Articular chondrocyte of knee joint (primary cell): ENCODE measurements at places on chromosomes 3 and 15. TPM values are rescaled to one million over a fixed set of nuclear protein-coding genes. Genes with fewer than 3 reads are reported as not detected.

CHCHD6 gene
- total RNA-seq, result 9.3 and 12.0 TPM in 2 replicates

OR5H14 gene
- not detected in 2 replicates for total RNA-seq

NRG4 gene
- total RNA-seq, result 0.26 TPM in 1 of 2 replicates, not detected in the other

BSN gene
- total RNA-seq, result 0.22 and 0.26 TPM in 2 replicates

ZPLD1 gene
- 0.22 and 0.26 TPM in 2 replicates for total RNA-seq

DGKG gene
- total RNA-seq, result 7.0 and 7.3 TPM in 2 replicates

LIPC gene
- total RNA-seq, result 1.8 and 4.1 TPM in 2 replicates

COL7A1 gene
- 3.5 and 3.9 TPM in 2 replicates for total RNA-seq

PLA2G4E gene
- total RNA-seq, result not detected in 2 replicates

SPINT1 gene
- 0.26 and 0.97 TPM in 2 replicates for total RNA-seq

GOLIM4 gene
- total RNA-seq, result 59.2 and 67.3 TPM in 2 replicates

SHISA5 gene
- total RNA-seq, result 103 and 127 TPM in 2 replicates

RHOV gene
- not detected in 2 replicates for total RNA-seq

PLA2G4F gene
- not detected in 2 replicates for total RNA-seq

MYO5C gene
- total RNA-seq, result 0.52 and 1.2 TPM in 2 replicates

CCDC80 gene
- 863 and 1,114 TPM in 2 replicates for total RNA-seq

CFAP20DC gene
- total RNA-seq, result 4.2 and 6.2 TPM in 2 replicates

NECTIN3 gene
- total RNA-seq, result 51.1 and 56.6 TPM in 2 replicates

LOXL1 gene
- 157 and 171 TPM in 2 replicates for total RNA-seq

LRRC3B gene
- not detected in 2 replicates for total RNA-seq

TMEM40 gene
- total RNA-seq, result not detected in 2 replicates

STAC gene
- 0.13 and 0.65 TPM in 2 replicates for total RNA-seq

OR5K2 gene
- total RNA-seq, result not detected in 2 replicates

PDZRN3 gene
- 35.0 and 50.9 TPM in 2 replicates for total RNA-seq

PLA2G4B gene
- total RNA-seq, result 0.32 and 1.6 TPM in 2 replicates

DZIP1L gene
- total RNA-seq, result 32.0 and 32.9 TPM in 2 replicates

CHRM5 gene
- not detected in 2 replicates for total RNA-seq

TERC gene
- 119 and 220 TPM in 2 replicates for total RNA-seq

RPL29 gene
- total RNA-seq, result 966 and 1,076 TPM in 2 replicates

IRAK2 gene
- 3.7 and 7.9 TPM in 2 replicates for total RNA-seq
